ENCODE measurements at places on chromosomes 6 and 20.

DNA sequence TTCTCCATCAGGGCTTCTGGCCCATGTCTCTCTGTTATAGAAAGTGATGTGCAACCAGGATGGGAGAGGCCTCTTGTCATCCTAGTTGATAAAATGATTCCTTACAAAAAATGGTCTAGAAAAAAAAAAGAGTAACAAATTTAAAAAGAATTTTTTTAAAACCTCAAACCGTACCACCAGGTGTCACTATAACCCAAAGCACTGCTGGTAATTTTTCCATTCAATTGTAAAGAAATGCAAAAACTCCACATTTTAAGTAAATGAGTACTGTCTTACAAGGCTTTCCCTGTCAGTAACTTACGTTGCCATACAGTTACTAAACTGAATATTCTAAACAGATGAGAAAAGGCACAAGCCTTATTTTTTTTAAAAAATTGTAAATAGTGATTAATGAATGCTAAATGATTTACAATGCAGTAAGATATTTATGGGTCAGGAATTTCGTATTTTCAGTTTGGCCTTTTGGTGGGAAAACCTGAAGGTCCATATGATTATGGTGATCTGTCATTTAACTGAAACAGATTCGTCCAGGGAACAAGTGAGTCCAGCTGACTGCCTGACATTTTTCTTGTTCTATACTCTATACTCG lies 95.4 kb downstream of the OGFRL1 start:
- no peak for DNase-seq

GRCh38 chr6:25263657-25264056 lies 15.5 kb upstream of the CARMIL1 start:
- DNase-seq, result no peak

- DNase-seq, result no peak
These were observed 57.4 kb upstream of the BMP2 start for GRCh38 chr20:6709910-6710595.

DNA sequence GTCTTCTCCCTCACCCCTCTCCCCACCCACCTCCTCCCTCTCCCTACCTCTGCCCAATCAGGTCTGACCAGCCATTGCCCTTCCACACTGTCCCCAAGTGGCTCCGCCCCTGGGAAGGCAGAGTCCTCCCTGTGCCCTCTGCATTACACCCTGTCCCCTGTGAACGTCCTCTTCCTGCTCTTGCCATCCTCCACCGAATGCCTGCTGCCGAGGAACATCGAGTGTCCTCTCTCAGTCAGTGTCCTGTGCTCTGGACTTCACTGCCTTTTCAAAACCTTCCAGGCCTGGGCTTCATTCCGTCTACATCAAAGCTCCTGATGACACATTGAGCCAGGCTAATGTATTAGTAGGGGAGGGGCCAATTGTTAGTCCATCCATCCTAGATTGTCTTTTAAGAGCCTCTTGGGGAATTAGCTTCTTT lies 3.3 kb upstream of the PACSIN1 start:
- DNase-seq, result no peak

GRCh38 chr6:166813461-166813860 lies 142.9 kb downstream of the RNASET2 start:
- no peak for DNase-seq

DNA sequence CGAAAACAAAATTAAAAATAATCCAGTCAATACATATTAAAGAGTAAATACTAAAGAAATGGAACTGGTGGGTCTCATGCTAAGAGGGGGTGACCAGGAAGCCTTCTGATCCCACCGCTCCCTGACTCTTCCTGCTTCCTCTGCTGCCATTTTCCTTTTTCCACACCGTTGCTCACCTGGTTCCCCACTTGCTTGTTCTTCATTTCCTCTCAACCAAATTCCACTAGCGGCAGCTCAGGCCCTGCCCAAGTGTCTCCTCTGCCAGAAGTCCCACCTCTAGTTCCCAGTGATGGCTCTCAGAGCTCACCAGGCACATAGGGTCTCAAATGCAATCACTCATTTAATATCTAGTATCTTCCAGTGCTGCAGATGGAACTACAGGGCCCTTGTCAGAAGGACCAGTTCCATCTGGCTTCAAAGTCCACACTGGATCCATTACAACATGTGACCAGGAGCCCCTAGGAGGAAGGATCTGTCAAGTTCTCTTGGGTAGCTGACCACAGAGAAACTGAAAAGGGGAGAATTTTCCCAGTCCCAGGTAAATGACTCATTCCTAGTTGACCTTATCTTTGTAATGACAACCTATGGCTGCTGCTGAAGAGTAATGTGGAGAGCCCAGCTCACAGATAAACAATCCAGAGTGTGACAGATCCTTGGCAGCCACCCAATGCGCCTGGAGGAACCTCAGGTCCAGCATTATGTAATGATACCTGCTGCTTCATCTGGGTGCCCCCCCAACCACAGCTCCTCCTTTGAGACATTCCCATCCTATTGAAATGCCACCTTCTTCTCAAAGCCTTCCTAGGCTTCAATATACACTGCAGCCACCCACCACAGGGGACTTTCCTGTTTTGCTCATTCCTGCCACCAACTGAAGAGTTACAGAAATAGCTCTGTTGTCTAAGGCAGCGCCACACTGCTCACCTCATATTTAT lies 38.2 kb downstream of the ELMO2 start:
- no peak for DNase-seq

GRCh38 chr20:34891166-34892062 lies 15.0 kb downstream of the ACSS2 start:
- DNase-seq, result no peak
